MCF 10A (cell line): ENCODE measurements at places on chromosomes 4 and X. TPM values are rescaled to one million over a fixed set of nuclear protein-coding genes. Genes with fewer than 3 reads are reported as not detected.

- H3K27me3 ChIP-seq: no peaks in the 10 kb centered on the region
- no peak overlapping the region for H3K4me3 ChIP-seq
- H3K36me3 ChIP-seq: no peaks in the 10 kb centered on the region
Measured at GRCh38 chr4:183337349-183337748, 15.1 kb upstream of the CLDN24 start.

GRCh38 chrX:105471597-105471996, 251.1 kb upstream of the TEX13A start:
- no peak for DNase-seq
- no peak overlapping the region for H3K27ac ChIP-seq
- H3K27me3 ChIP-seq: peaks cover 48% of the 10 kb centered on the region
- H3K4me3 ChIP-seq: no peak overlapping the region

DNA sequence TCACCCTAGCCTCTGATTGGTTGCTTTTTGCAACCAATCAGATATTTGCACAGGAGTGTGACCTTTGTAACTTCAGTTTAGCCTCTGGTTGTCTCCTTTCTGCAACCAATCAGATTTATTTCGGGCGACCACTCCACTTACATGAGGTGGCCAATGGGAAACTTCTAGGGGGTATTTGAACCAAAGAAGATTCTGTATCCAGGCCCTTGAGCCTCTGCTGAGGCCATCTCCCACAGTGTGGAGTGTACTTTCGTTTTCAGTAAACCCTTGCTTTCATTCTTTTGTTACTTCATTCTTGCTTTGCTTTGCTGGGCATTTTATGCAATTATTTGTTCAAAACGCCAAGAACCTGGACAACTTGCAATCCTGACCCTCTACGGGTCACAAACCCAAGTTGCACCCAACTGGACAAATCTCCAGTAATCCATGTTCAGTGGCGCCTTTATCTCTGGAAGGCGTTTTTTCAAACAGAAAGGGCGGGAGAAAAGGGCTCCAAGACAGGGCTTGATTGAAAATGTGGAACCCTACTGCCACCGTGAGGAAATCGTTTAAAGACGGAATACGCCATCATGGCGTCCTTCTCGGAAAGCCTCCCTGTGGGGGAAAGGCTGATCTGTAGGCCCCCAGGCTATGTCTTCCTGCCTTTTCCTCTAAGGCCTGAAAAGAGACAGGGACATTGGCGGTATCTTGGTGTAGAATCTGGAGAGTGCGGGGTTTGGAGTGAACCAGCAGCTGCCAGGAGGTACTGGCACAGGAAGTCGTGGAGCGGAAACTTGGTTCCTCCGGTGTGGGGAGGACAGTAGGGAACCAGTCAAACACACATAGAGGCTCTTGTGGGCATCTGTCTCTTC, 184.6 kb downstream of the OR13H1 start:
- DNase-seq: peak; percentile 93
- no peaks in the 10 kb centered on the region for H3K36me3 ChIP-seq
- no peaks in the 10 kb centered on the region for H3K4me1 ChIP-seq
- H3K27ac ChIP-seq: peak overlapping the region; percentile 98
- H3K4me3 ChIP-seq: peak overlapping the region; percentile 85

GRCh38 chr4:150161109-150161508, 82.9 kb downstream of the DCLK2 start:
- H3K4me1 ChIP-seq: peaks cover 4% of the 10 kb centered on the region
- H3K27me3 ChIP-seq: no peaks in the 10 kb centered on the region
- no peak overlapping the region for H3K27ac ChIP-seq
- DNase-seq: no peak
- no peaks in the 10 kb centered on the region for H3K36me3 ChIP-seq
- no peak overlapping the region for H3K4me3 ChIP-seq

GRCh38 chr4:42633605-42634388, 23.1 kb downstream of the ATP8A1 start:
- H3K27ac ChIP-seq: no peak overlapping the region
- DNase-seq: no peak
- H3K27me3 ChIP-seq: no peaks in the 10 kb centered on the region
- H3K4me1 ChIP-seq: peaks cover 2% of the 10 kb centered on the region

GRCh38 chrX:125322431-125322830, 2.8 kb downstream of the TEX13C start:
- H3K4me1 ChIP-seq: no peaks in the 10 kb centered on the region
- H3K4me3 ChIP-seq: no peak overlapping the region
- H3K27me3 ChIP-seq: no peaks in the 10 kb centered on the region
- DNase-seq: no peak

DNA sequence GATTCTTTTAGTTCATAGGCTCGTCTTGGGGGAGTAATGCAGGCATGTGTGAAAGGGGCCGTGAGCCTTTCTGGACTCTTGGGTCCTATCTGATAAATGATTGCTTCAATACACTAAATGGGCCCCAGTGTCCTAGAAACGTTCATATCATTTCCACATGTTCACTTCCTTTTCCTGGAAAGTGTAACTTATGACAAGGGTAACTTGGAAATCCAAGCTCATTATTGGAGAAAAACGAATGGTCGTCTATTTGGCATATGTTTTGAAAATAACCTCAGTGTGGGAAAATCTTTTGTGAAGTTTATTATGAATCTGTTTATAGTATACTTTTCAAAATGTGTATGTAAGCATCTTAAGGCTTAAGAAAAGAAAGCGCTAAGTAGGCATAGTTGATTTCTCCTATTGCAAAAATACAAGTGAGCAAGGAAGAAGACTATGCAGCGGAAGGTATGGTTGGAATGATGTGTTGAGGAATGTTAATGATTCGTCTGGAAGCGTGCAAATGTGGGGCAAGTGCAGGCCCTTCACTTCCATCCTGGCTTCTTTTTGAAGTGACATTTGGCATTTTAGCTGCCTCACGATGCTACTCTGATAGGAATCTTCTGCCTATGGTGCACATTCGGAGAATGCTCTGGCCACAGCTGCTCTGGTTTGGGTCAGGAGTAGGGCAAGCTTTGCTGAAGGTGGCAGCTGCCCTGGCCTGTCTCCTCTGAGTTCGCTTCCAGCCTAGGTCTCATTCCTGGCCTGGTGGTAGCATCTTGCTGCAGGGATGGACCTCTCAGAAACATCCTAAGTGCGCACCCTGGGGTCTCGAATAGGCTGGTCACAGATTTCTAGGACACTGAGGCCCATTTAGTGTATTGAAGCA, 49.5 kb upstream of the STOX2 start:
- H3K27me3 ChIP-seq: peaks cover 7% of the 10 kb centered on the region
- H3K36me3 ChIP-seq: no peaks in the 10 kb centered on the region
- H3K27ac ChIP-seq: no peak overlapping the region

- no peak for DNase-seq
- no peak overlapping the region for H3K4me3 ChIP-seq
- H3K27me3 ChIP-seq: no peaks in the 10 kb centered on the region
- H3K4me1 ChIP-seq: no peaks in the 10 kb centered on the region
Measured at GRCh38 chrX:6384371-6384770, 150.5 kb downstream of the VCX3A start.

- H3K27me3 ChIP-seq: no peaks in the 10 kb centered on the region
- H3K36me3 ChIP-seq: no peaks in the 10 kb centered on the region
- no peak overlapping the region for H3K4me3 ChIP-seq
- no peak overlapping the region for H3K27ac ChIP-seq
- H3K4me1 ChIP-seq: no peaks in the 10 kb centered on the region
Measured at GRCh38 chr4:14124816-14125215, 497.3 kb upstream of the BOD1L1 start.

DNA sequence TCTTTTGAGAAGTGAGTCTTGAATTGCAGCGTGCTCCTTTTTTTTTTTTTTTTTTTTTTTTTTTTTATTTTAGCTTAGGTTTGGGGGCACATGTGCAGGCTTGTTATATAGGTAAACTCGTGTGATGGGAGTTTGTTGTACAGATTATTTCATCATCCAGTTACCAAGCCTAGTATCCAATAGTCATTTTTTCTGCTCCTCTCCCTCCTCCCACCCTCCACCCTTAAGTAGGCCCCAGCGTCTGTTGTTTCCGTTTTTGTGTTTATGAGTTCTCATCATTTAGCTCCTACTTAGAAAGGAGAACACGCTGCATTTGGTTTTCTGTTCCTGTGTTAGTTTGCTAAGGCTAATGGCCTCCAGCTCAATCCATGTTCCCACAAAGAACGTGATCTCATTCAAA, 81.3 kb upstream of the TSPAN5 start:
- no peaks in the 10 kb centered on the region for H3K27me3 ChIP-seq
- no peak for DNase-seq
- H3K4me3 ChIP-seq: no peak overlapping the region
- H3K4me1 ChIP-seq: no peaks in the 10 kb centered on the region
- H3K36me3 ChIP-seq: no peaks in the 10 kb centered on the region

GRCh38 chr4:54961357-54961975, 163.9 kb downstream of the KDR start:
- H3K36me3 ChIP-seq: no peaks in the 10 kb centered on the region
- DNase-seq: peak; percentile 54
- peaks cover 24% of the 10 kb centered on the region for H3K27me3 ChIP-seq
- no peaks in the 10 kb centered on the region for H3K4me1 ChIP-seq
- H3K27ac ChIP-seq: no peak overlapping the region

GRCh38 chrX:10157032-10157341, 212 bp downstream of the CLCN4 start:
- DNase-seq: no peak
- H3K4me3 ChIP-seq: peak overlapping the region; percentile 74
- H3K27ac ChIP-seq: peak overlapping the region; percentile 65

DNA sequence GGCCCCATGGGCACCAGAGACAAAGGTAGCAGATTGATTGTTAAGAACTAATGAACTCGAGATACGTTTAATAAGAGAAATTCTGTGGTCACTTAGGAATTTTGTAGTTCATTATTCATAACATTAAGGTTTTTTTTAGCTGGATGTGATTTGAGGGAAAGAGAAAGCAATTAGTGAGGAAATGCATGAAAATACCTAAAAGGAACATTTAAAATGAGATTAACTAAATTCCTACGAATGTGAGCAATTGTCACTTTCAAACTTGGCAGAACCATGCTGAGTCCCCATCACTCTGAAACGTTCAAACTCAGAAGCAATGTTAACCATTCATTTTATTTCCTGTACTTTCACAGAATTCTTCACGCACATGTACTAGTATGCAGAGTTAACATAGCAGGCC, 5.9 kb downstream of the PRMT9 start:
- H3K27ac ChIP-seq: no peak overlapping the region
- no peaks in the 10 kb centered on the region for H3K27me3 ChIP-seq
- H3K4me1 ChIP-seq: peaks cover 11% of the 10 kb centered on the region
- DNase-seq: no peak
- H3K36me3 ChIP-seq: peaks cover 19% of the 10 kb centered on the region

- H3K36me3 ChIP-seq: no peaks in the 10 kb centered on the region
- DNase-seq: peak; percentile 30
- H3K27me3 ChIP-seq: peaks cover 35% of the 10 kb centered on the region
Measured at GRCh38 chrX:15985937-15986336, 131.3 kb upstream of the AP1S2 start.

- H3K27ac ChIP-seq: no peak overlapping the region
- no peaks in the 10 kb centered on the region for H3K36me3 ChIP-seq
- H3K27me3 ChIP-seq: no peaks in the 10 kb centered on the region
- DNase-seq: peak; percentile 47
Measured at GRCh38 chr4:95290702-95291101, 258.1 kb downstream of the UNC5C start.

GRCh38 chrX:47710252-47710651, 51.3 kb upstream of the UXT start:
- no peak overlapping the region for H3K27ac ChIP-seq
- H3K27me3 ChIP-seq: no peaks in the 10 kb centered on the region
- no peak overlapping the region for H3K4me3 ChIP-seq
- DNase-seq: no peak
- H3K4me1 ChIP-seq: peaks cover 8% of the 10 kb centered on the region
- no peaks in the 10 kb centered on the region for H3K36me3 ChIP-seq

DNA sequence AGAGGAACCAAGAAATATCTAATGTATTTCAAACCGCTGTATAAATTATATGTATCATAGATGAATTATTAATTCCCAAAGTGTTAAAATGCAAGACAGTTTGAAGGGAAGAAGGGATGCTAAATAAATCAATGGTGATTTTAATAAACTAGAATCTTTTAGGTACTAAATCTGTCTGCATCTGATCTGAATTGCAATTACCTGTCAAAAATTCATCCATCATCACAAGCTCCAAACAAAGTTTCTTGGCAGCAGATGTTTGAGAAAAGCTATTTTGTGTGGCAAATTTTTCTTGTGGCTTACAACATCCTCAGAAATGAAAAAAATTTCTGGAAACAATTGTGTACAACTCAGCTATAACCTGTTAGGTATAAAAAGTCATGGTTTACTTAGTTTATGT, 816.0 kb upstream of the NDST4 start:
- H3K4me1 ChIP-seq: no peaks in the 10 kb centered on the region
- H3K4me3 ChIP-seq: no peak overlapping the region
- no peaks in the 10 kb centered on the region for H3K36me3 ChIP-seq
- no peaks in the 10 kb centered on the region for H3K27me3 ChIP-seq
- H3K27ac ChIP-seq: no peak overlapping the region
- DNase-seq: no peak

- no peak for DNase-seq
- no peak overlapping the region for H3K4me3 ChIP-seq
- H3K36me3 ChIP-seq: peaks cover 9% of the 10 kb centered on the region
- H3K4me1 ChIP-seq: peaks cover 22% of the 10 kb centered on the region
- H3K27me3 ChIP-seq: no peaks in the 10 kb centered on the region
Measured at GRCh38 chr4:158322109-158322508, 111.8 kb downstream of the TMEM144 start.

GRCh38 chr4:5753766-5754528, 42.9 kb downstream of the EVC start:
- H3K27ac ChIP-seq: peak overlapping the region; percentile 97
- no peak overlapping the region for H3K4me3 ChIP-seq
- peaks cover 34% of the 10 kb centered on the region for H3K36me3 ChIP-seq
- H3K4me1 ChIP-seq: peaks cover 18% of the 10 kb centered on the region
- peak; percentile 82 for DNase-seq

GRCh38 chr4:34432706-34433105, 1811.6 kb downstream of the ARAP2 start:
- H3K4me1 ChIP-seq: no peaks in the 10 kb centered on the region
- no peak overlapping the region for H3K27ac ChIP-seq
- no peaks in the 10 kb centered on the region for H3K27me3 ChIP-seq
- no peak overlapping the region for H3K4me3 ChIP-seq

- H3K27me3 ChIP-seq: no peaks in the 10 kb centered on the region
- peaks cover 12% of the 10 kb centered on the region for H3K4me1 ChIP-seq
- H3K27ac ChIP-seq: no peak overlapping the region
- H3K4me3 ChIP-seq: no peak overlapping the region
- no peaks in the 10 kb centered on the region for H3K36me3 ChIP-seq
- DNase-seq: peak; percentile 14
Measured at GRCh38 chr4:137283737-137284136, 248.6 kb downstream of the PCDH18 start.

DNA sequence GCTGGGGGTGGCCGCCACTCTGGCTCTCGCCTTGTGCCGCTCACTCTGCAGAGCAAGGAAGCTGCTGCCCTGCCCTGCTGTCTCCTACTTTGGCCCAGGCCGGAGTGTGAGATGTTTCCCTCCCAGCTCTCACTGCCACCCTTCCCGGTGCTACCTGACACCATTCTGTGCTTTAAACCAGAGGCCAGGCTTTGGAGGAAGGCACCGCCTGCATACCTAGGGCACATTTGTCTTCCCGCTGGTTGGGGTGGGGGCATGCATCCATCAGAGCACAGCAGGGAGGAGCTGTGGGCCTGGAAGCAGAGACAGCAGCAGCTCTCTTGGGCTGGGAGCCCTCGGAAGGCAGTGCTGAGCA, 96.9 kb upstream of the PSAPL1 start:
- no peak for DNase-seq
- no peaks in the 10 kb centered on the region for H3K4me1 ChIP-seq
- H3K27me3 ChIP-seq: no peaks in the 10 kb centered on the region
- no peak overlapping the region for H3K27ac ChIP-seq
- no peak overlapping the region for H3K4me3 ChIP-seq

Gene SCRG1
- not detected in 2 replicates for total RNA-seq

Gene GLUD2
- 0.32 and 0.63 TPM in 2 replicates for total RNA-seq

Gene VCX3A
- not detected in 2 replicates for total RNA-seq

Gene MRPS18C
- 93.0 and 106 TPM in 2 replicates for total RNA-seq

Gene HSFX1
- 0.61 TPM in 1 of 2 replicates, not detected in the other for total RNA-seq

Gene MTTP
- total RNA-seq: 0.27 and 0.51 TPM in 2 replicates

Gene F11
- total RNA-seq: not detected in 2 replicates

Gene DCHS2
- total RNA-seq: 0.02 and 0.17 TPM in 2 replicates
